ENCODE measurements at places on chromosomes 7 and 10.

DNA sequence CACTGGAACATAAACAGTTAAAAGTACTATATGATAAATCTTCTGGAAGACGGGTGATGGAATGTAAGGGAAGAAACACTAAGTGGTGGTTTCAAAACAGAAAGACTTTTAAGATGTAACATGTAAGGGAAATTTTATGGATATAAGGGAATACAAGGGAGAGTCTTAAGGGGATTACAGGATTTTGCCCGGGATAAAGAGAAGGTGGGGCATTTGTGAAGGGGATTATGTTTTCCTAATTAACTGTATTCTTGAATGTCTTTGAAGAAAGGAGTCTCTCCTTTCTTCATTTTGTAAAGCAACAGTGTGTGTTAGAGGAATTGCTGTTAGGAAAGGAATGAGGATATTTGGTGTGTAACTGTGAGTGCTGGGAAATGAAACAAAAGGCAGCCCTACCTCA is 745.2 kb downstream of the AUTS2 start:
- no peak for DNase-seq

GRCh38 chr7:43785420-43785819 is 26.9 kb downstream of the BLVRA start:
- no peak for DNase-seq

- DNase-seq = no peak
Measured at GRCh38 chr7:155739538-155740143, 72.6 kb downstream of the SHH start.

DNA sequence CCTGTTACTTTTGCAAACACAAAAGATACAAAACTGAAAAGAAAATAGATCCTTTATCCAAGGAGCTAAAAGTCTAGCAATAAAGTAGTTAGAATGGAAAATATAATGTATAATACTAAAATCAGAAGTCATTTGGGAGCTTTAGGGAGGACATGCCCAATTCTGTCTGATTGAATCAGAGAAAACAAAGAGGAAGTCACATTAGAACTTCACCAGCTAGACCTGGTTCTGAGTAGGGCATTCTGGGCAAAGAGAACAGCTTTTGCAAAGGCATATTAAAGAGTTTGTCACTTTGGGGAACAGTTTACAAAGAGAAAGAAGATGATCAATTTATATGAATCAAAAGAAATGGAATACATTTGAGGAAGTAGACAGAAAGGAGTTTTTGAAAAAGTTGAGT is 107.0 kb upstream of the PRSS1 start:
- no peak for DNase-seq
